ENCODE measurements at places on chromosomes 5 and 9.

DNA sequence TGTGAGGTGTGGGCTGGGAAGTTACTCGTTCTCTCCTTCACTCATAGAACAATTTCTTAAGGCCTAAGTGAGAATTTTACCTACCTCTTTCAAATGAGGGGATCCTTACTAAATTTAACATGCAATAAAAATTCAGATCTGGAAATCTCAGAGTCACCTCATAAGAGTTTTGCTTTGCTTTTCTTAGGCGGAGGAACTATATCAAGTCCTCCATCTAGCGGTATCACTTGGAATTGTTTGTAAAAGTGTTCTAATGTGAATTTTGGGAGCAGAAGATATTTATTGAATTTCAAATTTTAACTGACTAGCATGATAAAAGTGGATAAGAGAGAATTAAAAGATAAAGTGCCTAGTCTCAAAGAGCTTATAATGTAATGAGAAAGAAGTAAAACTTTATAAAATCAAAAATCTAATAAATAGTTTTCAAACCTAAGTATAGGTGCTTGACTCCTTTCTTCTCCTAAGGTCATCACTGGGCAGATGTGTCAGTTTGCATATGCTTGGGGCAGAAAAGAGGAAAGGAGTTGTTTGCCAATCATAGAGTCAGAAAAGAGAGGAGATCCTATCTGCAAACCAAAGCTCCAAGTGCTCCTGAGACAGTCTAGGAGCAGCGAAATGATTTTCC lies 145.7 kb upstream of the DAB2 start:
- peak; percentile 35 for DNase-seq

DNA sequence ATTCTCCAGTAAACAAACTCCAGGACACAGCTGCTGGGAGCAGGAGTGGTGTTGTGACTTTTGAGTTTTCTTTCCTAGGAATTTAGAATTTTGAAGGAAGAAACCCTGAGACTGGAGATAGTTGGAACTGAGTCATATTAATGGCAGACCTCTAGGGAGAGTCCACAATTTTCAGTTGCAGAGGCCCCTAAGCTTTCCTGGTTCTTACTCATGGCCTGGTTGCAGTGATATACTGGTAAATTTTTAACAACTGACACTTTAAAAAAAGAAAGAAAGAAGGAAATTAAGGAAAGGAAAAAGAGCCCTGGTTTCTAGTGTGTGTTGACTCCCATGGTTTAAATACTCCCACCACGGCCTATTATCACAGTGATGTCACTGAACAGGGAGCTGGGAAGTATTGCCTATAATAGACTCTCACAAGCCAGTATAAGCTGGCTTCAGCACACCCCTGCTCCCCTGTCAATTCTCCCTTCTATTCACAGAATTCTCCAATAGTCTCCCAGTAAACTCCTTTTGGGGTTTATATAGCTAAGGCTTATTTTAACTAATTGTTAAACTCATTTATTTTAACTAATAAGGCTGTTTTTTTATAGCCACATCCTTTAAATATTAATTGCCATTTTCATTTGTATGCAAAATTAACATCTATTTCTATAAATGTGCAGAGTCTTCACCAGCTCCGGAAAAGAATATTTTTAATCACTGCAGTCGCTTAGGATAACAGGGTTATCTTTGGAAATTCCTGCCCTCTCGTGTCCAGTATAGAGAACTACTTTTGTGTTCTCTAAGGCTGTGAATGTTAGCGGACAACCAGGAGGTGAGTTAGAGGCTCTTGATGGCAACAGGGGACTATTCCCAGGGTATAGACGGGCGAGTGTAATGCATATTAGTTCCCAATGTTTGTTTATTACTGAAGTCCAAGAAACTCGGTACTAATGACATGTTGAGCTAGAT lies 59.7 kb downstream of the GGTA1 start:
- DNase-seq = no peak

- no peak for DNase-seq
Observed at GRCh38 chr9:115461280-115461679, 343.3 kb upstream of the TNC start.

GRCh38 chr5:161096581-161096980 lies 244.6 kb upstream of the ATP10B start:
- no peak for DNase-seq

GRCh38 chr5:684751-685216 lies 8.4 kb downstream of the TPPP start:
- DNase-seq = no peak

- no peak for DNase-seq
Observed at GRCh38 chr5:78720997-78721396, 72.4 kb upstream of the LHFPL2 start.

DNA sequence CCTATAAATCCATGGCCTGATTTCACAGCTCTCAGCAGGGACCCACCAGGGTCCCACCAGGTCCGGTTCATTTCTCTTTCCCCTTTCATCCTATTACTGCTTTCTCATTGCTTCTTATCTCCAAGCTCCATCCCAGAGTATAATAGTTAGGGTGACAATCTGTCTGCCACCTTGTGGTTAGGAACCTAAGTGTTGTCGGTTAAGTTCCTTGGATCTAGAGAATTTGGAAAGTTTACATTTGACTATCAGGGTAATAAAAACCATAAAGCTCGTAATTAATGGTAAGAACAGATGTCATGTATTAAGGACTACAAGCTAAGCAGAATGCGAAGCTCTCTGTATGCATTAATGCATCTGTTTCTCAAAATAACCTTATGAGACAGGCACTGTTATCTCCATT lies 259.1 kb downstream of the SH3GL2 start:
- peak; percentile 17 for DNase-seq

- no peak for DNase-seq
Observed at GRCh38 chr5:77546-77945, 14.4 kb upstream of the PLEKHG4B start.

GRCh38 chr5:168695301-168695835 lies 116.2 kb upstream of the PANK3 start:
- DNase-seq = no peak

DNA sequence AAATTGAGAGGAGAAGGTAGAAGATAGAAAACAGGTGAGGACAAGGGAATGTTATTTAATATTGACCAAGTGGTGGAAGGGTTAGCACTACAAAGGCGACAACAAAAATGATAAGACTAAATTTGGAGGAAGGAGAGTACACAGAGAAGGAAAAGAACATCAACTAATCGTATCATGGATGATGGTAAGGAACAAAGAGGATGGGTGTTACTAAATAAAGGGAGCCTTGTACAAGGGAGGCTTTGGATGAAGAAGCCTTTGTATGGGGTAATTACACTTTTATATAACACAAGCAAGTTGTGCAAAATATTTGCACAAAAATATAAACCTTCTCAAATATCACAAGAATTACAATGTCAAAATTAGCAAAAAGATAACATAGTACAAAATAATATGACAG lies 125.7 kb downstream of the ZNF608 start:
- DNase-seq = no peak

GRCh38 chr5:36694351-36694750 lies 87.9 kb downstream of the SLC1A3 start:
- DNase-seq = no peak

DNA sequence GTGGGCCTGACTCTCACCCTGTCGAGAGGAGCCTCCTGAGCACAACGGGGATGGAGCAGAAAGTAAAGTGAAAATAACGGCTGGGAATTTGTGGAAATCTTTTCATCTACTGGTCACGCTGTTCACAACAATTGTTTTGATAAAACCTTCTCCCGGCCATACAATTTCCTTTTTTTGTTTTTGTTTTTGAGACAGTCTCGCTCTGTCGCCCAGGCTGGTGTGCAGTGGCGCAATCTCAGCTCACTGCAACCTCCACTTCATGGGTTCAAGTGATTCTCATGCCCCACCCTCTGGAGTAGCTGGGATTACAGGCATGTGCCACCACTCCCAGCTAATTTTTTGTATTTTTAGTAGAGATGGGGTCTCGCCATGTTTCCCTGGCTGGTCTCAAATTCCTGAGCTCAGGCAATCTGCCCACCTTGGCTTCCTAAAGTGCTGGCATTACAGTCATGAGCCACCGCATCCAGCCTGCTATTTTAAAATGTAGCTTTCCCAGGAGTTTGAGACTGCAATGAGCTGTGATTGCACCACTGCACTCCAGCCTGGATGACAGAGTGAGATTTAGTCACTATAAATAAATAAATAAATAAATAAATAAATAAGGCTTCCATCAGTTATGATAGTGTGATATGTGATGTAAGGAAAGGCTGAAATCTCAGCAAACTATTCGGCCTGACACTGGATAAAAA lies 73.5 kb upstream of the PTGER4 start:
- DNase-seq = no peak

DNA sequence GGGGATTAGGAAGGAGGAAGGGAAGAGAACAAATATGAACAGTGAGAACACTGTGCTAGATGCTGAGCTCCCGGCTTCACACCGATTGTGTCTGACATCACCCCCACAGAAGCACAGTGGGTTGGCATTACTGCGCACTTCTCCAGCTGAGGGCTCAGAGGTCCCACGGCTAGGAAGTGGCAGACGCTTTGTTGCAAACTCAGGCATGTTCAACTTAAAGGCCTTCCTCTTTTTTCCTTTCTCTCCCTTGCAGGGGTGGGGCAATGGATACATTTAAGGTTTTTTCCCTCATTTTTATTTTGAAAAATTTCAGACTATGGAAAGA lies 15.5 kb upstream of the SHB start:
- DNase-seq = no peak

DNA sequence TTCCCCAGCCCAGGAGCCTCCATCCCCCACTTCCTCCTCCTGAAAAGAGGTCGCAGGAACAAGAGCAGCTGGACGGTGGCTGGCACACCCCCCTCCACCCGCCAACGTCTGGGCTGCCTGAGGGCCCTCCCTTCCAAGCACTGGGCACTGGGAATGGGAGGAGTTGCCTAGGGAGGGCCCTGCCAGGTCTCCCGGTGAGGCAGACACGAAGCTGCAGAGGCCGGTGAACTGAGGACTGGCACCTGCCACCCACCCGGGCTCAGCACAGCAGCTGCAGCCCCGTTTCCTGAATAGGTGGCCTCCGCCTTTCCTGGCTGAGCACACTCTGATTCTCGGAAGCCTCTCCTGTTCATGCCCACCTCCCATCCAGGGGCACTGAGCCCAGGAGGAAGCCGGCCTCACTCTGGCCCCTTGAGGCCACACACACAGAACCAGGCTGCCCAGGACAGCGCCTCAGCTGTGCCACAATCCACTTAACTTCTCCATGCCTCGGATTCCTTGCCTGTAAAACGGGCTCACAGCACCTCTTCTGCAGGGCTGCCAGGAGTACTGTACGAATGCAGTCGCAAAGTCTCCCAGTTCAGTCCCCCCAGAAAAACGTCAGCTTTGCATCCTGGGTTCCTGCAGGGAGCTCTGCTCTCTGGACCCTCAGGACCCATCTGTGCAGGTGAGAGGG lies 1.3 kb downstream of the NPDC1 start:
- no peak for DNase-seq

GRCh38 chr9:76894198-76894597 lies 11.7 kb downstream of the PRUNE2 start:
- no peak for DNase-seq

DNA sequence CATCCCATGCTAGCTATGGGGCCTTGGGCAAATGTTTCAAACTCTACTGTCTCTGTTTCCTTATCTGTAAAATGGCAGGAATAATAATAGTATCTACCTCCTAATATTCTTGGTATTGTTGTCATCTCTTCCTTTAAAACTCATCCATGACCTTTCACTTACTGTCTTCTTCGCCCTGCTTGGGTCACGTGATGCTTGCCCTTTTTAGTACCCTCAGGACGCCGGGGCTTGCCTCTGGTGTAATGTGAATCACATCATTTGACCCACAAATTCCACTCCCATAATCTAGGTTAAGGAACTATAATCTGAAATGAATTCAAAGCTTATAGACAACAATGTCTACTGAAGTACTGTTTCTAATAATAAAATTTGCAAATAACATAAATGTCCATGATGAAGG lies 162.7 kb downstream of the DRD1 start:
- DNase-seq = no peak

GRCh38 chr9:120767451-120767850 lies 25.8 kb downstream of the FBXW2 start:
- no peak for DNase-seq

DNA sequence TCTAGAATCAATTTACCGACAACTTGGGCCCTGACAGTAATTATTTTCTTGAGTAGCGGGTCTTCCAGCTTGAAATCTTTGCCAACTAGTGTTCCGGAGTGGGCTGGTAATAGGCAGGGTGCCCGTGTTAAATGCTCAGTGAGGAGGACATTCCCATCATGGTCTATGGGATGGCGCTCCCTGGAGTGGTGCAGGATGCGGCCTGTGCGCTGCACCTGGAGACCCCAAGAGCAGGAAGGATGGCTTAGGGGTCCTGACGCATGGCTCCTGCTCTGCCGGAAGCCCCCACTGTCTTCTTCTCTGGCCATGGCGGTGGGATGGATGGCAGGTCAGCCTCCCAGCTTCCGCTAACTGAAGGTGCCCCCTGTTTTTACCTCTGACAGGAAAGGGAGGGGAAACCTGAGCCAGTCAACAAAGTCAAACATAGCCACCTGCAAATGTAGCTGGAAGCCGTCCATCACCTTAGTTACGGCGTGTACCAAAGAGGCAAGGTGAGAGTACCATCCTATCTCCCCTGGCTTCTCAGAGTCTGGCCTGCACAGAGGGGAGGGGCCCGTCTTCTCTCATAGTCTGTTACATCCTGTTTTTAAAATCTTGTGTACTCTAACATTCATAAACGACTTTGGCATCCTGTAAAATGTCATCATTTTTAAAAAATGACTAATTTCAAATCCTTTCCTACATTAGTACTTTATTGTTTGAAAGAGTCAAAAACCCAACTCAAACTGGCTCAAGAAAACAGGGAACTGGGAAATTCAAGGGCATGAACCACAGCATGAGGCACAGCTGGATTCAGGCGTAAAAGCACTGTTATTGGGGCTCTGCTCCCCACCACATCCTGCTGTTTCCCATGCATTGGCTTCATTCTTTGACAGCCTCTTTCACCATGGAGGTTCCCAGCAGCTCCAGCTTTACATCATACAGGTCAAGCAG lies 28.5 kb upstream of the UNC5A start:
- DNase-seq = no peak

GRCh38 chr9:123058834-123059233 lies 25.4 kb downstream of the GPR21 start:
- no peak for DNase-seq

- DNase-seq = no peak
Observed at GRCh38 chr5:113578091-113578490, 64.6 kb downstream of the YTHDC2 start.

DNA sequence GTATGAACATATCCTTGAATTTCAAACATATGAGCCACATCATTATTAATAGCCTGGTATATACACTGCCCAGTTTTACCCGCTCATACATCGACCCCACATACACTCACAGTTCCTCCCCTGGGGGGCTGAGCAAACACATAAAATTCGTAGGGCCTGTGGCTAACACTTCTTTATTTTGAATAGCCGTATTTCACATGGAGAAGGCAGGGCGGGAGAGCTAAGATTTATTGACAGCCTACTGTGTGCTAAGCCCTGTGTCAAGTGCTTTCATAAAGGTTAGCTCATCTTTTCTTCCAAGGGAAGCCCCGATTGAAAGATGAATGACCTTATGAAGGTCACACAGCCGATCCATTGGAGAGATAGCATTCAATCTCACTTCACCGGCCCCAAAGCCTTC lies 134.4 kb downstream of the ENC1 start:
- no peak for DNase-seq
